ENCODE measurements at places on chromosomes 2 and 18.

DNA sequence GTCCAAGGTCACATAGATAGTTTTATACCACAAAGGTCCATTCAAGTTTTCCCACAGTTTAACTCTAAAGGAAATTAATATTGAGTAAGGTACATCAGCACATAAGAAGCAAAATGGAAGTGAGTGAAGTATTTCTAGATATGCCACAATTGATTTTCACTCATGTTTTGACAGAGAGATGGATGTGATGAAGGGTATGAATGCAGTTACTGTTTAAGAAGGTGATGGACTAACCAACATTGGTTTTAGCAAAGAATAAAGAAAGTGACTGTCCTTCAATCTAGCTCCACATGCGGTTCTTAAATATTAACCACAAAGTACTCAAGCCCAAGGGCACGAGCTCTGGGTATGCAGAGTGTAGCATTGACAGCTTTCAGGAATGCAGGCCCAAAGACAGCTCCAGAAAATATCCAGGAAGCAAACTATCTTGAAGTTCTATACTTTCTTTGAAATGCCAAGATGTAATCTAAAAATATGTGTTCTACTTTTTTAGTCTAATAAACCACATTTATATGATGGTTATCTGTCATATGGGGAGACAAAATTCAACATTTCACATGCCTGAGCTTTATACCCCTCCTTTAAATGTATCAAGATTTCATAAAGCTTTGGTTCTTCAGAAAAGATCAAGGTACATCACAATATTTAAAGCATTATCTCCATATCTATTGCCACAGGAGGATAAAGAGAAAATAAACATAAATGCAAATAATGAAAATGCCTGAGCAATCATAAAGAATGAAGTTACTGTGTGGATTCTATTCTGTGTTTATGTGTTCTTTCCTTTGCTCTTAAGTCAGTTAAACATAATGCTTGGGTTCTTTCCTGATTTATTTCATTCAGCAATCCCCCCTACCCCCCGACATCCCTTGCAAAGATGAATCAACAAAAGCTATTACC, 6.7 kb upstream of the SCN1A start:
- H3K27ac ChIP-seq: no peak overlapping the region
- H3K4me3 ChIP-seq: no peak overlapping the region
- no peak for DNase-seq
- H3K4me1 ChIP-seq: no peaks in the 10 kb centered on the region

- H3K27ac ChIP-seq: no peak overlapping the region
- H3K4me3 ChIP-seq: no peak overlapping the region
- no peaks in the 10 kb centered on the region for H3K4me1 ChIP-seq
- no peaks in the 10 kb centered on the region for H3K36me3 ChIP-seq
- DNase-seq: no peak
- peaks cover 3% of the 10 kb centered on the region for H3K27me3 ChIP-seq
Measured at GRCh38 chr2:75632091-75632701, 14.4 kb upstream of the MRPL19 start.

- DNase-seq: no peak
- H3K36me3 ChIP-seq: no peaks in the 10 kb centered on the region
- no peak overlapping the region for H3K4me3 ChIP-seq
- H3K4me1 ChIP-seq: no peaks in the 10 kb centered on the region
Measured at GRCh38 chr2:165990846-165991245, 37.3 kb upstream of the TTC21B start.

DNA sequence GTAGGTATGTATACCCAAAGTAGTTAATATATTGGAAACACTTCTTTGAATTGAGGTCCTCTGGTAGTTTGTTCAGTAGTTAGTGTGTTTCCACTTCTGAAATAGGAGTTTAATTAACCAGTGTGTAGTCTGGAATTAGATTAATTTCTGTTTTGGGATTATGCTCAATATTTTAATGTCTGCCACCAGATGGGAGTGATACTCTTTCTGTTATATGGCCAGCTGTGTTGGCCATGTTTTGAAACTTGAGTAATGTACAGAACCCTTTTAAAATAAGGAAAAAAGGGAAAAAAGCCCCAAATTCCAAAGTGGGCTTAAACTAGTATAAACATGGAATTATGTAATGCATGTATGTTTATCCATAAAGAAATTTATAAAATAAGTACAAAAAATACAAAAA, 147.7 kb downstream of the CTNNA2 start:
- H3K4me1 ChIP-seq: peaks cover 6% of the 10 kb centered on the region
- H3K27me3 ChIP-seq: no peaks in the 10 kb centered on the region
- H3K36me3 ChIP-seq: no peaks in the 10 kb centered on the region

GRCh38 chr2:102284611-102285010, 26.8 kb upstream of the IL1RL1 start:
- H3K27ac ChIP-seq: no peak overlapping the region
- H3K4me1 ChIP-seq: no peaks in the 10 kb centered on the region
- H3K4me3 ChIP-seq: no peak overlapping the region
- no peaks in the 10 kb centered on the region for H3K36me3 ChIP-seq
- no peaks in the 10 kb centered on the region for H3K27me3 ChIP-seq

- no peak overlapping the region for H3K4me3 ChIP-seq
- no peak for DNase-seq
- no peaks in the 10 kb centered on the region for H3K4me1 ChIP-seq
- H3K36me3 ChIP-seq: peaks cover 38% of the 10 kb centered on the region
- H3K27me3 ChIP-seq: no peaks in the 10 kb centered on the region
- H3K27ac ChIP-seq: no peak overlapping the region
Measured at GRCh38 chr2:159445307-159445706, 158.8 kb upstream of the WDSUB1 start.

GRCh38 chr18:25726298-25726697, 364.1 kb downstream of the SS18 start:
- DNase-seq: no peak
- no peaks in the 10 kb centered on the region for H3K36me3 ChIP-seq
- no peak overlapping the region for H3K27ac ChIP-seq
- H3K4me3 ChIP-seq: no peak overlapping the region
- H3K4me1 ChIP-seq: no peaks in the 10 kb centered on the region

GRCh38 chr2:12534646-12535263, 182.0 kb upstream of the TRIB2 start:
- H3K27ac ChIP-seq: peak overlapping the region; percentile 75
- DNase-seq: peak; percentile 77
- peak overlapping the region; percentile 1 for H3K4me3 ChIP-seq
- no peaks in the 10 kb centered on the region for H3K36me3 ChIP-seq
- H3K27me3 ChIP-seq: no peaks in the 10 kb centered on the region
- peaks cover 22% of the 10 kb centered on the region for H3K4me1 ChIP-seq

GRCh38 chr2:179251870-179252269, 12.8 kb downstream of the SESTD1 start:
- no peaks in the 10 kb centered on the region for H3K27me3 ChIP-seq
- H3K4me1 ChIP-seq: peaks cover 17% of the 10 kb centered on the region

GRCh38 chr2:208366215-208367127, 40.1 kb upstream of the PTH2R start:
- peaks cover 30% of the 10 kb centered on the region for H3K4me1 ChIP-seq
- H3K36me3 ChIP-seq: peaks cover 6% of the 10 kb centered on the region
- H3K27ac ChIP-seq: no peak overlapping the region
- no peaks in the 10 kb centered on the region for H3K27me3 ChIP-seq

- no peak overlapping the region for H3K27ac ChIP-seq
- no peaks in the 10 kb centered on the region for H3K36me3 ChIP-seq
- H3K4me1 ChIP-seq: peaks cover 15% of the 10 kb centered on the region
- no peak for DNase-seq
- H3K4me3 ChIP-seq: no peak overlapping the region
Measured at GRCh38 chr2:43138441-43138840, 88.0 kb downstream of the ZFP36L2 start.

DNA sequence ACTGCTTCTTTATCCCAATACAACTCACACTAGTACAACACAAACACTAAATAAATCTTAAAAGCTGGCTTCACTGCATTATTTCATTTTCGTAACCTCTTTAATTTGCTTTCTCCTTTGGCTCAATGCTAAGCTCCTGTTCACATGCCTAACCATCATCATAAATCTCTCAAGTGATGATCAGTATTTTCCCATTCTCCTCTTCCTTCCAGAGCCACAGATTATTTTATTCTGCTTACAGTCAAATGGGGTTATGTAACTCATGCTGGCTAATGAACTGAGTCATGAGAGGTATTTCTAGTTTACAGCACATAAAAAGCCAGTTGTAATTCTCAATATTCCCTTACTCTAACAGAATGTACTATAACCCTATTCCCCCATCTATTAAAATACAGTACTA, 350.4 kb upstream of the ZC3H15 start:
- no peak overlapping the region for H3K27ac ChIP-seq
- no peak for DNase-seq
- no peaks in the 10 kb centered on the region for H3K27me3 ChIP-seq
- H3K4me3 ChIP-seq: no peak overlapping the region
- H3K36me3 ChIP-seq: no peaks in the 10 kb centered on the region
- H3K4me1 ChIP-seq: peaks cover 6% of the 10 kb centered on the region

GRCh38 chr18:36350839-36351469, 53.4 kb downstream of the FHOD3 start:
- no peak overlapping the region for H3K4me3 ChIP-seq
- H3K27ac ChIP-seq: no peak overlapping the region
- peaks cover 12% of the 10 kb centered on the region for H3K36me3 ChIP-seq
- no peak for DNase-seq
- H3K4me1 ChIP-seq: peaks cover 13% of the 10 kb centered on the region

GRCh38 chr18:32722279-32722678, 50.5 kb downstream of the KLHL14 start:
- H3K4me1 ChIP-seq: no peaks in the 10 kb centered on the region
- no peak overlapping the region for H3K4me3 ChIP-seq
- no peak for DNase-seq

DNA sequence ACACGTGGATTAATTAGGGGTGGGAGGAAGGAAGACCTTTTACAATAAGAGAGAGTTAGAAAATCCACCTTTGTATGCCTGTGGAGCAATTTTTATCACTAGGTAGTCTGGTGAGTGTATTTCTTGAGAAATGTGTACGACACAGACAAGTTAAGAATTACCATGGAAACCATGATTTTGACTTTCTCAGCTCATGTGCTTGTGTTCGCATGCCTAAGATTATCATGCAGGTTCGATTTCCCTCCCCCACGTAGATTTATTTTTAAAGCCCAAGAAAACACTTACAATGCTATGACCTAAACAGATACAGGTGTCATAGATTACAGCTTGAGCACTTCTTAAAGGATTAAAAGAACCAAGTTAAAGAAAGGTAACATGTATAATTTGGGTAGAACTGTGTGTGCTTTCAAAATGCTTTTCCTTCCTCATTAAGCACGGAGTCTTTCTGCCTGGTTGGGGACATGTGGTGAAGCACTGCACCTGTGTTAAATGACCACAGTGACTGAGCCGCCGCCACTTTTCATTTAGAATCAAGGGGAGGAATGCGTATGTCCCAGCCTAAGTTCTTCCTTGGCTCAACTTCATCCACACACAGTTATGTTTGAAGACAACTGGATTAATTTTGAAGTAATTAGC, 16.6 kb downstream of the SERTAD2 start:
- DNase-seq: no peak
- H3K4me1 ChIP-seq: peaks cover 21% of the 10 kb centered on the region
- no peak overlapping the region for H3K4me3 ChIP-seq
- no peak overlapping the region for H3K27ac ChIP-seq

GRCh38 chr2:94871226-94872087, at the start of gene TEKT4:
TEKT4 (plus strand) TSS chr2:94871430; CDS start chr2:94871580, 150 bp downstream.
- H3K4me3 ChIP-seq: no peak within 1 kb of the TSS
- H3K4me1 ChIP-seq: no peaks in the 10 kb centered on the region
- DNase-seq: no peak
- no peak within 1 kb of the TSS for H3K27ac ChIP-seq
- H3K27me3 ChIP-seq: peaks cover 34% of the 10 kb centered on the region

DNA sequence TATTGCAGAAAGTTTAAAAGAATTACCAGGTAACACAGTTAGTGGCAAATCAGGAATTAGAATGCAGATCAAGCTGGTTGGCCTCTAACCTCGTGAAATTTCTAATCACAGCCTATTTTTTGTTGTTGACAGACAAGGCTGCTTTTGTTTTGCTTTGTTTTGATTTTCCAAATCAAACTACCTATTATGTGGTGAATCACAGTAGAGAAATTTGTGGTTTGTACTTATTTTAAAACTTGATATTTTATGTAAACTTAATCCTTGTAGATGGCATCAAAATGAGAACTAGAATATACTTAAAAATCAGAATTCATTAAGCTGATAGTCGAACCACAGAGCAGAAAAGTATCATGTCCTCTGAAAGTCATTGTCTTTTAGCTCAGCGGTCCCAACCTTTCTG, 258.1 kb downstream of the CTNNA2 start:
- DNase-seq: no peak
- H3K4me3 ChIP-seq: no peak overlapping the region
- no peaks in the 10 kb centered on the region for H3K27me3 ChIP-seq

DNA sequence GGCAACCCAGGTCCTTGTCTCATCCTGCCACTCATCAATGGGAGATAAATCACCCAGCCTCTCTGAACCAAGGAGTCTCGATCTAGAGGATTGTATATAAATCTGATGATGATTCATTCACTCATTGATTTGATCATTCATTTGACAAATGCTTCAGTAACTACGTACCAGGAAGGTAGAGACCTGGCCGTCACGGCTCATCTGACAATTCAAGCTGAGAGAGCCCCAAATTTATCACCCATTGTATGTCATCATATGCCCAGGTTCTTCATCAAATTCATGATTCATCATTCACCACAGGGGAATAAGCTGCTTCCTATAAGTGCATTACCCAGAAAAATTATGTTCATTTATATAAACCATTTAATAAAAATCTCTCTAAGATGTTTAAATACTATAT, 116.9 kb downstream of the FAM161A start:
- H3K36me3 ChIP-seq: no peaks in the 10 kb centered on the region
- H3K27me3 ChIP-seq: no peaks in the 10 kb centered on the region
- H3K4me3 ChIP-seq: no peak overlapping the region
- no peak overlapping the region for H3K27ac ChIP-seq
- no peak for DNase-seq

Data from MCF 10A (cell line).